ENCODE measurements at places on chromosomes 5 and 9.

GRCh38 chr5:119301906-119302305, 53.9 kb upstream of the TNFAIP8 start:
- no peak for DNase-seq

- no peak for DNase-seq
Observed at GRCh38 chr5:76422227-76422626, 19.1 kb downstream of the IQGAP2 start.

GRCh38 chr5:173733021-173733420, 116.6 kb upstream of the BOD1 start:
- no peak for DNase-seq

- DNase-seq, result no peak
Observed at GRCh38 chr9:133987946-133988665, 4.0 kb downstream of the VAV2 start.

- no peak for DNase-seq
Observed at GRCh38 chr5:14063138-14063537, 80.0 kb upstream of the TRIO start.

- DNase-seq, result no peak
Observed at GRCh38 chr9:100087218-100087617, 11.6 kb downstream of the ERP44 start.

- no peak for DNase-seq
Observed at GRCh38 chr5:142411656-142412425, 87.0 kb upstream of the SPRY4 start.

GRCh38 chr5:73158313-73158712, 14.7 kb upstream of the TMEM174 start:
- DNase-seq, result no peak

GRCh38 chr9:90301277-90301653, 341.4 kb downstream of the DIRAS2 start:
- peak; percentile 16 for DNase-seq

- no peak for DNase-seq
Observed at GRCh38 chr5:160367885-160368284, 2.5 kb downstream of the C1QTNF2 start.

GRCh38 chr5:30479104-30479503, 714.4 kb upstream of the CDH6 start:
- DNase-seq, result no peak

- no peak for DNase-seq
Observed at GRCh38 chr5:78062645-78063044, 231.9 kb downstream of the AP3B1 start.

DNA sequence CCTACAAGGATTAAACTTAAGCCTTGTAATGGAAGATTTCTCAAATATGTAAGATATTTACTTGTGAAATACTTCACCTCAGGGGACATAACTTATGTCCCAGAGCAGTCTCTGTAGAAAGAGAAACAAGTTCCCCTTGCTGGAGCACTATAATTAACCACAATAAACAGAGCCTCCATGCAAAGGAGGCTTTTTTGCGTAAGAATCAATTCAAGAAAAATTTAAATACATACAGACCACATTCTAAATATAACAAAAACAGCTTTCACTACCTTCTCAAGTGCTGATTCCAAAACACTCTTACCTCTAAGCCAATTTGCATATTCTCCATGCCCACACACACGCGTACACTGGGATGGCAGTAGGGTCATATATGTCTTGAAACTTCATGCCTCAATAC, 30.7 kb upstream of the CCNB1 start:
- DNase-seq, result no peak
